Stimulated activated CD4-positive, alpha-beta T cell treated with anti-CD3 and anti-CD28 coated beads, Interleukin-15, amount 100 ng/mL, for 1 hour (primary cell): ENCODE measurements at places on chromosomes 5 and 9.

- peak; percentile 32 for DNase-seq
Observed at GRCh38 chr9:15509931-15510788, 610 bp downstream of the PSIP1 start.

DNA sequence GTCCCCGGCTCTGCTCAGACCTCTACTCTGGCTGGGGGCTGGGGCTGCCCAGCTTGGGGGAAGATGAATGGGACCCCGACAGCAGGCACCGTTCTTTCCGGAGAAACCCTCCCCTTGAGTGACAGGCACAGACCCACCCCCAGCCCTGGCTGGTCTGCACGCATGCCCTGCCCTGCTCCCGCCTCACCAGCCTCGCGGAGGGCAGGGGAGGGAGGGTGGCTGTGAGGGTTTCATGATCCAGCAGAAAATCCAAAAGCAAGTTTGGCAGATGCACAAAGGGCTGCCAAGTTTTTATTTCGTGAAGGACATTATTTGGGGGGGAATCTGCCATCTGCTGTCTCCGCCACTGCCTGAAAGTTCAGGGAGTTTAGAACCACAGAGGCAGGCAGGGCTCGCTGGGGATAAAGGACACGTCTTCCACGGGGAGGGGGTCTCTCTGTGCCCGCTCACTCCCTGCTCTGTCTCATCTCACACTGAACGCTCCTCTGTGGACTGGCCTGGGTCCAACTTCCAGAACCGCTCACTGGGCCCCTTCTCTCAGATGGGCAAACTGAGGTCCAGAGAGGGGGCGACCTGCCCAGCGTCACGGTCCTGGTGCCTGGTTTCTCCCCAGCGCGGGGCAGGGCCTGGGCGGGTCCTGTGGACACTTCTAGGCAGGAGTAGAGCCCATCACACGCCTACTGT is 92.9 kb downstream of the RXRA start:
- no peak for DNase-seq

DNA sequence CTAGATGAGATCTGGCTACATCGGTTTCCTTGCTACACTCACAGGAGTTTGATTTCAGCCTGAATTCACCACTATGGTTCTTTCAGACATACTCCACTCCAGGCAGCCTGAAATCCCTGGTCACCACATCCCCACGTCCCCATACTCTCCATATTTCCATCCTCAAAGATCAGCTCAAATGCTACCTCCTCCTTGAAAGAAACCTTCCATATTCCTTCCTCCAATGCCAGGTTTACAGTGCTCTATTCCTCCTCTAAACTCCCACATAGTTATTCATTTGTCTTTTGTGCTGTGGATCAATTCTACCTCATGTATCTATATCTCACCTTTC is 151.7 kb downstream of the GLIS3 start:
- DNase-seq, result no peak

GRCh38 chr9:87071473-87071872 is 124.2 kb upstream of the GAS1 start:
- DNase-seq, result no peak

DNA sequence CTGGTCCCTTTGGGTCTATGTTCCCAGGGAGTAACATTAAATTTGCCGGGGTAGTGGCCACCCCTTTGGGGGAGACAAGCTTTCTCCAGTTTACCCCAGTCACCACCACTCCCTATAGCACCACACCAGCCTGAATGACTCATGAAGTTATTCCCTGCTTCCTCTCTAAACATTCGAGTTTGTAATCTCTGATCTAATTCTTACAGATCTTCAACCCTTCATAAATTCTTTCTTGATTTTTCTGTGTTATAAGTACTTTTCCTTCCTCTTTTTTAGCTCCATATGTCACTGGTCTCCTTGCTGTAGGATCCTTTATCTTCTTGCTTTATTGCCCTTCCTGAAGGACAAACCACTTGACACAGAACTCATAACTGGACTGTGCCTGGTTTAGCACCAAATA is 55.6 kb downstream of the GNA14 start:
- no peak for DNase-seq

DNA sequence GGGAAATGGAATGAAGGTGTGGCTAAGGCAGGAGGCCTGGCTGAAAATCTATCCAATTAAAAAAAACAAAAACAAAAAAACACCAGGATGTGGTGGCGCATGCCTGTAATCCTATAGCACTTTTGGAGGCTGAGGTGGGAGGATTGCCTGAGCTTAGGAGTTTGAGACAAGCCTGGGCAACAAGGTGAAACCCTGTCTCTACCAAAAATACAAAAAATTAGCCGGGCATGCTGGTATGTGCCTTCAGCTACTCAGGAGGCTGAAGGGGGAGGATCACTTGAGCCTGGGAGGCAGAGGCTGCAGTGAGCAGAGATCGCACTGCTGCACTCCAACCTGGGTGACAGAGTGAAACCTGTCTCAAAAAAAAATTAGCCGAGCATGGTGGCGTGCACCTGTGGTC is 21.1 kb downstream of the GRHPR start:
- no peak for DNase-seq
